ENCODE measurements at places on chromosomes 12 and 14. TPM values are rescaled to one million over a fixed set of nuclear protein-coding genes. Genes with fewer than 3 reads are reported as not detected.

Gene CD163
- not detected for total RNA-seq

Gene CISTR
- total RNA-seq = not detected

Gene PIP4K2C
- 17.3 TPM for total RNA-seq

Gene DNAI7
- 0.37 TPM for total RNA-seq

Measured in neural crest cell (in vitro differentiated cells).